Sigmoid colon (tissue), 7 donors: ENCODE measurements at places on chromosomes 11 and 22.

GRCh38 chr22:40024201-40025061, 29.7 kb downstream of the FAM83F start:
- DNase-seq = peak; percentile 74

DNA sequence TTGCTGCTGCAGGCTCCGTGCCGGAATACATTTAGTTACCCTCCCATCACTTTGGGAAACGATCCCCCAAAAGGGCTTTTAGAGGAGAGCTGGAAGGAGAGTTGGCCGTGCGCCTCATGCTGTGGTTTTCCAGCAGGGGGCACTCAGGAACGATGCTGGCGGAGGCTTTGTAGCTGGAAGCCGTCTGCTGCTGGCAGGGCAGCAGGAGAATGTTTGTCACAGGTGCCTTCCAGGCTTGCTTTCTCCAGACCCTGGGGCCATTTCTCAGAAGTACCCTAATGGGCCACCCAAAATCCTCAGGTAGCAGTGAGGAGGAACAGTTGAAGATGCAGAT, 30.0 kb upstream of the CABP7 start:
- no peak for DNase-seq

DNA sequence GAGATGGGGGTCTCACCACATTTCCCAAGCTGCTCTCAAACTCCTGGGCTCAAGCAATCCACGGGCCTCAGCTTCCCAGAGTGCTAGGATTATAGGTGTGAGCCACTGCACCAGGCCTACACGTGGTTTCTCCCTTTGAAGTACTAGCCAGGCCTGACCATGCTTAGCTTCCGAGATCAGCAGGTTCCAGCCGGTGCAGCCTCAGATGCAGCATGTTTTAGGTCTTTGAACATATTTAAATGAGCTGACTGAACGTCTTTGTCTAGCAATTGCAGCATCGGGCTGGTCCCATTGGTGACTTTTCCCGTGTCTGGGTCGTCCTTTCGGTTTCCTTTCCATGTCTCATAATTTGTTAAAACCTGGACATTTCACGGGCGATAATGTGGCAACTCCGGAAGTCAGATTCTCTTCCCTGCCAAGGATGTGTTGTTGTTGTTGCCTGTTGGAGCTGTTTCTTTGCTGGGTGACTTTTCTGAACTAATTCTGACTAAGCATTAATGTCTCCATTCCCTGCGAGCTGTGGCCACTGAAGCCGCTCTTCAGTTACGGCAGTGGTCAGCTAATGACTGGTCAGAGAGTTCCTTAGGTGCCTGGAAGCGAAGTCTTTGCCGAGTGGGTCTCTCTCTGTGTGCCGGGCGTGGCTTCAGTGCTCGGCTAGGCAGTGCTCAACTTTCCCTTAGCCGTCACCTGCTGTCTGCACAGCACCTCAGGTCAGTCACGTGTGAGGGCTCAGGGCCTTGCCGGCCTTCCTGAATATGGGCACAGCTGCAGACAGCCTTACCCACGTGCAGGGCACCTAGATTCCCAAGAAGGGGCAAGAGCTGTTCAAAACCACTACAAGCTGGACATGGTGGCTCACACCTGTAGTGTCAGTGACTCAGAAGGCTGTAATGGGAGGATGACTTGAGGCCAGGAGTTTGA, 3.8 kb upstream of the CYP2D6 start:
- no peak for DNase-seq

GRCh38 chr11:85195934-85196333, 431.2 kb downstream of the DLG2 start:
- DNase-seq = no peak

DNA sequence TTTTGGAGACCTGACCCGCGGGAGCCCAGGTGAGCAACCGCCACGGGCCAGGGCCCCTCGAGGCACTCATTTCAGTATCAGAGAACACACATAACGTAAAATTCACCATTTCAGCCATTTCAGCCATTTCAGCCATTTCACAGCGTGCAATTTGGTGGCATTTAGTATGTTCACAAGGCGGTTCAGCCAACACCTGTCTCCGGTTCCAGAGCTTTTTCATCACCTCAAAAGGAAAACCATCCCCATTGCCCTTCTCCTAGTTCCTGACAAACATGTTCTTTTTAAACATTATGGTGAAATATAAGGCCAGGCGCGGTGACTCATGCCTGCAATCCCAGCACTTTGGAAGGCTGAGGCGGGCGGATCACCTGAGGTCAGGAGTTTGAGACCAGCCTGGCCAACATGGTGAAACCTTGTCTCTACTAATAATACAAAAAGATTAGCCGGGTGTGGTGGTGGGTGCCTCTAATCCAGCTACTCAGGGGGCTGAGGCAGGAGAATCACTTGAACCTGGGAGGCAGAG, 119.3 kb downstream of the KCNQ1 start:
- DNase-seq = peak; percentile 36

GRCh38 chr11:64754124-64754918, 5.5 kb downstream of the PYGM start:
- peak; percentile 53 for DNase-seq

- no peak for DNase-seq
Measured at GRCh38 chr11:85893395-85893794, 38.2 kb downstream of the CCDC83 start.

DNA sequence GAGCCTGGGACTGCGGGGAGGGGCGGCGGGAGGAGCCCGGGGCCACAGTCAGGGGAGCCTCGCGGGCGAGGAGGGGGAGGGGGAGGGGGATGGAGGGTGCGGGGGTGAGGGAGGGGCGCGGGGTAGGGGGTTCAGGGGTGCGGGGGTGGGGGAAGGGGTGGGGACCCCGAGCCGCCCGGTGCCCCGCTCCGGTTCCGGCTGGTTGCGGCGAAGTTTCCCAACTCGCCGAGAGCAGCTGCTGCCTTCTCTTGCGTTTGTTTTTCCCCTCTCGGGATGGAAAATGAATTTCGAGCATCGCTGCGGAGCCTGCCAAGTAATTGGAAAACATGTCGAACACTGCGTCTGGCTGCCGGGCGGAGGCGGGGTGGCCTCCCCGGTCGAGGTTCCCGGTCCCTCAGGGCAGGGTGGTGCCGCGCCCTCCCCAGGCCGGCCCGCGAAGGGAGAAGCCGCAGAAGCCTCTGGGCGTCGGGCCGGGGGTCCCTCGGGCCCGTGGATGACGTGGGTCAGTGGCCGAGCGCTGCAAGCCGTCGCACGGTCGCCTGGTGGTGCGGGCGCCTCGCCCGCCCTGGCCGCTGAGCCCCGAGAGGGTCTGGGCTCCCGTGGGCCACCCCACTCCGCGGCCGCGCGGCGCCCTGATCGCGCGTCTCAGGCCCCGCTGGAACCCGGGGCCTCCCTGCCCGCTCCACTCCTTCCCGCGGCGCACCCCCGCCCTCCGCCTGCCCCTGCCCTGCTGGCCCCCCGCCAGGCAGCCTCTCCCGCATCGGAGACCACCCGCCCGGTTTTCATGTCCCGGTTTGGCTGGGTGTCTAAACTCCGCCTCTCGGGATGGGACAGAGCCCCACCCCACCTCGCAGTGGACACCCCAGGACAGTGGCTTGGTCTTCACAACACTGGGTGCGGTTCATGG, 12.1 kb downstream of the SPATA19 start:
- DNase-seq = no peak

DNA sequence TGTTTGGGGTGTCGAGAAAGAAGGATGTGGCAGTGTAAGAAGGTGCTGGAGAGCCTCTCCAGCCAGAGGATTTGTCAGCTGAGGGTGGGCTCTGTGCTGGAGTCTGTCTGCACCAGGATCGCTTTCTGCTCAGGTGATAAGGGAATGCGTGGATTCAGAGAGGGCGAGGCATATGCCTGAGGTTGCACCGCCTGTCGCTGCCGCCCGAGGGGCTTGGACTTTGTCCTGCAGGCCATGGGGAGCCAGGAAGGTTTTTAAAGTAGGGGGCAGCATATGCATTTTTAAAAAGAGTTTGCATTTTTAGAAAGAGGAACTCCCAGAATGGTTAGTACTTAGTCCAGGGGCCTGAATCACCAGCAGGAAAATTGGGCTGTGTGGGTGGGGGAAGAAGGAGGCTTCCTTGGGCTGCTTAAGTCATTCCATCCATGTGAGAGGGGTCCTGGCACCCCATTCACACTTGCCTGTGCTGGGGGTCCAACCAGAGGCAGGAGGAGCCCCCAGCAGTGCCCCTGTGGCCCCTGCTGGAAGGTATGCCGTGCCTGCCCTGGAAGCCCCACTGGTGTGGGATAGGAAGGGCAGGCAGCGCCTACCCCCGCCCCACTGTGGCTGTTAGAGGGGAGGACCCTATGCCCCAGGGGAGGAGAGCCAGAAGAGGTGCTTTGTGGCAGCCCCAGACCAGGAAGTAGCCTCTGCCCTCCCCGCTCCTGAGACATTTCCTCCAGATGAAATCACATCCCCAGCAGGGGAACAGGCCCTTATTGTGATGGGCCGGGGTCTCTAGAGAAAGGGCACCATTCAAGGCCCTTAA, 35.8 kb upstream of the MYRF start:
- no peak for DNase-seq

DNA sequence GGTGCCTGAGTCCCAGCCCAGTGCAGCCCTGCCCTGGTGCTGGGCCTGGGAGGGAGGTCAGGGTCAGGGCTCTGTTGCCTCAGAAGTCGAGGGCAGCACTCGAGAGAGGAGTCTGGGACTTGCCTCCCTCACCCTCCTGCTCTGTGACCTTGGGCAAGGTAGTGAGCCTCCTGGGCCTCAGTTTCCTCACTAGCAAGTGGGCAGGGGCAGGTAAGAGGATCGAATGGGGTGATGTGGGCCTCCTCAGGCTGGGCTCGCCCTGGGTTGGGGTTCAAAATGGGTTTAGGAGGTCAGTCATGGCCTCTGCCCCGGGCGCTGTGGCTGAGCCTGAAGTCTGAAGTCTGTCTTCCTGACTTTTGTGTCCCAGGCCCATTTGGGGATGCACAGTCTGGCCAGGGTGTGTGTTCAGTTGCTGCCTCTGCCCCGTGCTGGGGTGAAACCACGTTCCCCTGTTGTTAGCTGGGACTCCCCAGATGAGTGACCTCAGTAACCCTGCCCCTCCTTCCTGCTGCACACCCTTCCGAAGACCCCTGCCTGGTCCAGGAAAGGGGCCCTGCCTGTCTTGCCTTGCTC, 40.9 kb upstream of the CELSR1 start:
- DNase-seq = peak; percentile 64
